ENCODE measurements at places on chromosomes 5 and 9.
A peak's percentile ranks its signal among the peaks of the same experiment; 100 is the strongest.

DNA sequence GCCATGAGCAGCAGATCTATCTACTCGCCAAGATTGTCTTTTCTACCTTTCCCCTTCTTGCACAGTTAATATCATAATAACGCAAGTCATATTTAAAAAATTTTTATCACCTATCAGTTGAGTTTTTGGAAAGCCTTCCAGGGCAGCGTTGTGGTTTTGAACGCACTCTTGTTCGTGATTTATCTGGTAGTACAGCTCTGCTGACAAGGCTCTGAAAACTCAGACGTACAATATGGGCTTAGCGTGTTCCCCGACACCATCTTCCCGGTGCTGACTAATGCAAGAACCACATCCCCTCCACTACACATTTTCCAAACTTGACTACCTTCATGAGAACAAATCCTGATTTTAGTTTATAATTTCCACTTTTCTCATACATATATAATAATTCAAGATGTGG lies 1.6 kb upstream of the NFIL3 start:
- DNase-seq, result peak; percentile 72

- no peak for DNase-seq
Measured at GRCh38 chr9:29556746-29557145, 1983.5 kb upstream of the C9orf72 start.

- DNase-seq, result no peak
Measured at GRCh38 chr5:38011668-38012188, 171.9 kb upstream of the GDNF start.

- no peak for DNase-seq
Measured at GRCh38 chr5:54080831-54081230, 229.5 kb downstream of the ARL15 start.

- DNase-seq, result no peak
Measured at GRCh38 chr9:27227192-27227591, 69.8 kb downstream of the EQTN start.

DNA sequence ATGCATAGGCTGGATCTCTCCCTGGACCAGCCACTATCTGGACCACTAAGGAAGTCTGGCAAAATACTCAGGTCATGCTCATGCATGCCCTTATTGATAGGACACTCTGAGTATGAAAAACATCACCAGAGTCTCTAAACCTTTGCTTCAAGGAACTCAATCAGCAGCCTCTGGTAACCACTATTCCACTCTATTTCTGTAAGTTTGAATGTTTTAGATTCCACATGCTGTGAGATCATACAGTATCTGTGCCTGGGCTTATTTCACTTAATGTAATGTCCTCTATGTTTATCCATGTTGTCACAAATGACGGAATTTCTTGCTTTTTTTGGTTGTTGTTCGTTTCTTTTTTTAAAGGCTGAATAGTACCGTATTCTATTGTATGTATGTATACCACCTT lies 68.3 kb downstream of the TARS1 start:
- DNase-seq, result peak; percentile 15

GRCh38 chr5:43106290-43106638 lies 14.4 kb upstream of the ZNF131 start:
- DNase-seq, result no peak

DNA sequence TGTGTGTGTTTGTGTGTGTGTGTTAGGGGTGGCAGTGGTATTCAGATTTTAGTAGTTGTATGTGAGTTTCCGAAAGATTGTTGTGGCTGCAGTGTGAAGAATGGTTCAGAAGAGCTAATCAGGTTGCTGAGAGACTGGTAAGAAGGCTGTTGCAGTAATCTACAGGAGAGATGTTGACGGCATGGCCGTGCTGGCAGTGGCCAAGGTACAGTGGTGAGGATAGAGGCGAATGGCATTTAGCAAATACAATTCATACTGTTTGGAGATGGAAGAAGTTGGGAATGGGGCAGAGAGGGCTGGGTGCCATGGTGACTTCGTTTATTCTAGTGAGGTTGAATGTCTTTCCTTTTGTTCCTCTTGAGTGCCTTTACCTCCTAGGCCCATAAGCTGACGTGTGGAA lies 77.5 kb upstream of the SPATA31D4 start:
- no peak for DNase-seq

- no peak for DNase-seq
Measured at GRCh38 chr5:137845472-137845871, 22.2 kb upstream of the MYOT start.

GRCh38 chr5:90882448-90882847 lies 323.9 kb downstream of the ADGRV1 start:
- DNase-seq, result no peak

DNA sequence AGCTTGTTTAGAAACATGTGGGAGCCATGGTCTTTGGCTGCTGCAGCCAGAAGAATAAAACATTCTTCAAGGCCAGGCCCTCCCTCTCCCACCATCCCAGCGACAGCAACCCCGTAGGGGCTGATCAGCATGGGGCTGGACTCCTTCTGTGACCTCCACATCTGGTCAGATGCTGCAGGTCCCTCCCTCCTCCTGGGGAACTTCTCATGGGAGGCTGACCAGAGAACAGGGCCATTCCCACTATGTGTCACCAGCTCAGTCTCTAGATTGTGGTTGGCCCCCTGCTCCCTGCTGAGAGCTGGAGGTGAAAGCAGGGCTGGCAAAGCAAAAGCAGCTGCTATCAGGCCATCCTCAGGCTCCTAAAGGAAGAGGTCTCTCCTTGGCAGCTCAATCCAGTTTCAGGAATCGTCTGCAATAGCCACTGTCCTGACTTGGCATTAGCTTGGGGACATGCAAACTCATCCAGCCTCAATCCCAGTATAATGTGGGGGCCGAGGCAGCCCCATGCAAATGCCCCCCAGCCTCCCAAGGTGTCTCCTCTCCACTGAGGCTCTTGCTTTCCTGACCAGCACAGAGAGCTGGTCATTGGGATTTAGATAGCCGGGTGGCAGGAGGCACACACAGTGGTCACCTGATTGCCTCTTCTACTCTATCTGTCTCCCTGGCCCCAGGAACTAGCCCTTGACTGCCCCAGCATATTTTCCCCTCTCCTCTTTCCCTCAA lies 81.5 kb downstream of the NRG2 start:
- no peak for DNase-seq

- DNase-seq, result no peak
Measured at GRCh38 chr9:12457237-12457636, 235.9 kb upstream of the TYRP1 start.

- DNase-seq, result peak; percentile 79
Measured at GRCh38 chr5:53469946-53470687, 10.3 kb upstream of the FST start.

- DNase-seq, result peak; percentile 57
Measured at GRCh38 chr5:142014911-142015584, 2.2 kb upstream of the GNPDA1 start.

Data from fibroblast of skin of right biceps (primary cell).